ENCODE measurements at places on chromosomes 1 and 21. TPM values are rescaled to one million over a fixed set of nuclear protein-coding genes. Genes with fewer than 3 reads are reported as not detected.

- no peaks in the 10 kb centered on the region for H3K27me3 ChIP-seq
- no peaks in the 10 kb centered on the region for H3K36me3 ChIP-seq
- H3K27ac ChIP-seq: no peak overlapping the region
These were observed 14.9 kb downstream of the PTCH2 start for GRCh38 chr1:44828003-44828651.

DNA sequence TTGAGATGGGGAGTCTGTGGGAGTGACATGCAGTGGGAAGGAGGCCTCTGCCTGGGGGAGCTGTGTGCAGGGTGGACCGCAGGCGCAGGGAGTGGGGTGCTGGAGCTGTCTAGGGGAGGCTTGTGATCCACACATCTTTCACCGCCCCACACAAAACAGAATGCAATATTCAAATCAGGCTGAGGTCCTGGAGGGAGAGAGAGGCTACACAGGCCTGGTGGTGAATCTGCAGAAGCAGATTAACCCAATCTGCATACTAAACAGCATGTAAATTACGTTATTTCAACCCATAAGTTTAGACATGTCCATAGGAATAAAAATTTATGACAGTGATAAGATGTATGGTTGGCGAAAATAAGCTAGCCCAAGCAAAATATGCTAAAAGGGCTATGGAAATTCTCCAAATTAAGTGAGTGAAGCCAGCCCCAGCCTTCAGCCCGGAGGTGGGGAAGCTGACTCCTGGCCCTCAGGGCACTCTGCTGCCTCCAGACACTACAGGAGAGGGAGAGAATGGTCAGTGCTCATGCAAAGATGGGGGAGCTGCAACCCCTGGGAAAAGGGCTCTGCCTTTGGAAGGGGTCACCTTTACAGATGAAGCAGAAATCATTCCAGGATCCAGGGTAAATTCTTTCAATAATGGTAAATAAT is 156.2 kb upstream of the CTTNBP2NL start:
- H3K27ac ChIP-seq: no peak overlapping the region
- no peak for DNase-seq
- no peaks in the 10 kb centered on the region for H3K36me3 ChIP-seq
- H3K4me3 ChIP-seq: no peak overlapping the region
- H3K27me3 ChIP-seq: no peaks in the 10 kb centered on the region
- H3K4me1 ChIP-seq: no peaks in the 10 kb centered on the region

Gene S100A4
- 132 TPM for total RNA-seq

- no peaks in the 10 kb centered on the region for H3K27me3 ChIP-seq
- no peak overlapping the region for H3K27ac ChIP-seq
- DNase-seq: no peak
These were observed 100.0 kb downstream of the ETS2 start for GRCh38 chr21:38905752-38906151.

DNA sequence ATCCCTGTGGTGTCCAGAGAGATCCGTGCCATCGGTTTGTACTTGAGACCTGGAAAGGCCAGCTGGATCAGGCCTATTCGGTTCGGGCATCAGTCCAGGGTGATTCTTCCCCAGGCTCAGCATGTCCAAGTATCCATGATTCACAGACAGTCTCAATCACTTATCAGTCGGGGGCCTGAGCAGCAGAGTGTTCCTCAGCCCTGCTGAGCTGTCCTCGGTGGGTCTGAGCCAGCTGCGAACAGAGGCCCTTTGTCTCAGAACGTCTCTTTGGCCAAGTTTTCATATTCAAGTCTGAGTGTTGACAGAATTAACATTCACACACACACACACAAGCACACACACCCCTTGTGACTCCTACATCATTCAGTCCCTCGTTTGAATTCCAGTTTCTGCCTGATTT is 33.4 kb upstream of the OSBPL9 start:
- DNase-seq: no peak
- H3K36me3 ChIP-seq: no peaks in the 10 kb centered on the region
- H3K4me1 ChIP-seq: no peaks in the 10 kb centered on the region

Gene FAM3B
- not detected for total RNA-seq

- no peaks in the 10 kb centered on the region for H3K27me3 ChIP-seq
- H3K4me1 ChIP-seq: peaks cover 36% of the 10 kb centered on the region
- no peak for DNase-seq
- H3K4me3 ChIP-seq: no peak overlapping the region
- H3K27ac ChIP-seq: no peak overlapping the region
These were observed 44.5 kb upstream of the OSBPL9 start for GRCh38 chr1:51572365-51572764.

GRCh38 chr21:41241341-41241740 is 73.4 kb downstream of the BACE2 start:
- no peak overlapping the region for H3K27ac ChIP-seq
- H3K36me3 ChIP-seq: no peaks in the 10 kb centered on the region
- no peak overlapping the region for H3K4me3 ChIP-seq
- no peak for DNase-seq
- H3K27me3 ChIP-seq: no peaks in the 10 kb centered on the region
- H3K4me1 ChIP-seq: no peaks in the 10 kb centered on the region

DNA sequence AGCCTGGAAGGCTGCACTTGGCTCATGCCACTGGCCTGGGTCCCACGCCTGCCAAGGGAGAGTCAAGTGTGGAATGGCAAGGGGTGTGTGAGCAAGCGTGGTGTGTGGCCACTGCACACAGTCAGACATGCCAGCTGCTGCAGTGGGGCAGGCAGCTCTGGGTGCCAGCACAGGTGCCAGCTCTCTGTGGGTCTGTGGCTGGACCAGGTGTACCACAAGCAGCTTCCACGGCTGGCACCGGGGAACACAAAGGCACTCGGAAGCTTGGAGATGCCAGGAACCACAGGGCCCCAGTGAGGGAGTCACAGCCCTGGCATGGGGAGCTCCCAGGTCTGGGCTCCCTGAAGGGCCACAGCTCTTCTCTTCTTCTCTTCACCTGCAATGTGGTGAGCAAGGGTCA is 34.8 kb downstream of the ACTL8 start:
- no peaks in the 10 kb centered on the region for H3K27me3 ChIP-seq
- no peak for DNase-seq
- no peaks in the 10 kb centered on the region for H3K4me1 ChIP-seq
- H3K27ac ChIP-seq: no peak overlapping the region
- no peaks in the 10 kb centered on the region for H3K36me3 ChIP-seq
- H3K4me3 ChIP-seq: no peak overlapping the region

- H3K4me1 ChIP-seq: no peaks in the 10 kb centered on the region
- H3K4me3 ChIP-seq: no peak overlapping the region
- H3K27ac ChIP-seq: no peak overlapping the region
- no peak for DNase-seq
- H3K27me3 ChIP-seq: no peaks in the 10 kb centered on the region
- H3K36me3 ChIP-seq: no peaks in the 10 kb centered on the region
These were observed 28.8 kb downstream of the TTLL7 start for GRCh38 chr1:83970114-83970513.

DNA sequence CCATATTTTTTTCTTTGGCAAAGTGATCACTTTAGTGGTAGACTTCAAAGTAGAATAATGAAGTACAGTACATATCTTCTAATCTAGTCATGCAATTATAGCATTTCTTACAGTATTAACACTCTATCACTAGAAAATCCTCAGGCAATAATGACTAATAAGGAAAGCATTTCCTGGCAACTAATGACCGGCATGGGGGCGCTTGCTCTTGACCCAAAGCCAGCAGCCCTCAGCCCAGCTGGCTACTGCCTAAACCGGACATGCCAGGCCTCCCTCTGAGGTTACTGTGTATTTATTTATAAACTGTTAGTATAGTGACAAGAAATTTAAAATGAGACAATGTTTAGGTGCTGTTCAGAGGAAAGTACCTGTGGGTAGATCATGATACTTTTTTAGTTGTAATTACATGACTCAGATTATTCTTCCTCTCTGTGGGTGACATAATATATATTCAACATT is 633.8 kb downstream of the PTPRC start:
- DNase-seq: no peak
- H3K4me3 ChIP-seq: no peak overlapping the region
- no peaks in the 10 kb centered on the region for H3K36me3 ChIP-seq
- H3K27ac ChIP-seq: no peak overlapping the region
- H3K4me1 ChIP-seq: no peaks in the 10 kb centered on the region
- H3K27me3 ChIP-seq: no peaks in the 10 kb centered on the region

DNA sequence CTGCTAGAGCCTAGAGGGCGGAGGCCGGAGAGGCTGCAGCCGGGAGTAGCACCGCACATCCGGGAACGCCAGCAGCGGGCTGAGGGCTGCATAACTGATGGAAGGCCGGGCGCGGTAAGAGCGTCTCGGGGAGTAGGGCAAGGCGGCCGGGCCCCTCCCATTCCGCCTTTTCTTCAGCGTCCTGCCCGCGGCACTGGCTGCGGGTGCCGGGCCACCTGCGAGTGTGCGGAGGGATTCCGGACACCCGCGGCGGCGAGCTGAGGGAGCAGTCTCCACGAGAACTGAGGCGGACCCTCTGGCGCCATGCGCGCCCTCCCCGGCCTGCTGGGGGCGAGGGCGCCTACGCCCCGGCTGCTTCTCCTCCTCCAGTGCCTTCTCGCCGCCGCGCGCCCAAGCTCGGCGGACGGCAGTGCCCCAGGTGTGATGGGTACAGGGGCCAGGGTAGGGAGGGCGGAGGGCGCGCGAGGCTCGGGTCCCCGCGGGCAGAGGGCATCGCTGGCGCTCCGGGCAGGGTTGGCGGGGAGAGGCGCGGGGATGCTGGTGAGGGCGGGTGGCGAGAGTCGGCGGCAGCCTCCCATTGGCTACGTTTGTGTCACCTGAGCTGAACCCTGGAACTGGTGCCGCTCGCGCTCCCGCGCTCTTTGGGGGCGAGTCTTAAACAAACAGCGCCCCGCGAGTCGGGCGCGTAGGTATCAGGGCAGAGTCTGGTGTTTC is 334.4 kb downstream of the SRGAP2C start:
- peaks cover 41% of the 10 kb centered on the region for H3K4me1 ChIP-seq
- DNase-seq: peak; percentile 72
- no peaks in the 10 kb centered on the region for H3K36me3 ChIP-seq
- H3K4me3 ChIP-seq: peak overlapping the region; percentile 74
- no peaks in the 10 kb centered on the region for H3K27me3 ChIP-seq

Gene HORMAD1
- not detected for total RNA-seq

Gene ELAPOR1
- total RNA-seq: 13.9 TPM

- peaks cover 62% of the 10 kb centered on the region for H3K4me1 ChIP-seq
- H3K36me3 ChIP-seq: no peaks in the 10 kb centered on the region
- no peak overlapping the region for H3K27ac ChIP-seq
- H3K4me3 ChIP-seq: no peak overlapping the region
- H3K27me3 ChIP-seq: no peaks in the 10 kb centered on the region
- DNase-seq: no peak
These were observed 23.6 kb downstream of the IFFO2 start for GRCh38 chr1:18932879-18933278.

DNA sequence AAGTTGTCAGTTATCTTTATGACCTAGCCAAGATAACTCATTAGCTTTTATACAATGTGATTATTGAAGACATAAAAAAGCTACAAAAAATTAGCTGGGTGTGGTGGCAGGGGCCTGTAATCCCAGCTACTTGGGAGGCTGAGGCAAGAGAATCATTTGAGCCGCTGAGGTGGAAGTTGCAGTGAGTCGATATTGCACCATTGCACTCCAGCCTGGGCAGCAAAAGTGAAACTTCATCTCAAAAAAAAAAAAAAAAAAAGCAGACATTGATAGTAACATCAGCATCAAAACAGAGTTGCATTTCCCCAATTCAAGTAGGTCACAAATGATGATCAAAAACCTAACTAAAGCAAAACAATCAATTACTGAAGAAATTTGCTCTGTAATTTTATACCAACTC is 191.4 kb downstream of the PTGER3 start:
- no peaks in the 10 kb centered on the region for H3K36me3 ChIP-seq
- H3K27me3 ChIP-seq: no peaks in the 10 kb centered on the region
- H3K4me1 ChIP-seq: no peaks in the 10 kb centered on the region
- H3K4me3 ChIP-seq: no peak overlapping the region
- no peak overlapping the region for H3K27ac ChIP-seq
- no peak for DNase-seq

Gene ADAMTSL4
- 0.22 TPM for total RNA-seq

GRCh38 chr1:111904478-111905218 is 84.8 kb downstream of the KCND3 start:
- no peaks in the 10 kb centered on the region for H3K36me3 ChIP-seq
- DNase-seq: no peak
- H3K4me3 ChIP-seq: no peak overlapping the region
- no peak overlapping the region for H3K27ac ChIP-seq
- peaks cover 3% of the 10 kb centered on the region for H3K27me3 ChIP-seq

Gene NFYC
- 61.6 TPM for total RNA-seq

DNA sequence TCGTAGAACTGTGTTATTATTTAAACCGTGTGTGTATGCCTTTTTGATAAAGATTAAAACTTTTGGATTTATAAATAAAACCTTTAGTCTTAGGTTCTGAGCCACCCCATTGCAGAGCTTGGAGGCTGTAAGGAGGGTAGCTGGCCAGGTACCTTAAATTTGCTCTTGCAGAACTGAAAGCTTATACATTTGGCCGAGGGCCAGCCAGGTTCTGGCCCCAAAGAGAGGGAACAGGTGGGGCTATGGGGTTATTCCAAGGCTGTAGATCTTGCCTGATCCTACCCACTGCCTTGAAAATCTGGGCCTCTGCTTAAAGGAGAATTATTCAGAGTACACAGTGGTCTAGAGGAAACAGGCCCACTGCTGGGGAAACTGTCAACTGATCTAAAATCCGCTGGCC is 59.6 kb downstream of the CAMK2N1 start:
- H3K27ac ChIP-seq: no peak overlapping the region
- no peak for DNase-seq
- H3K4me1 ChIP-seq: no peaks in the 10 kb centered on the region
- no peak overlapping the region for H3K4me3 ChIP-seq
